ENCODE measurements at places on chromosomes 3 and 15. TPM values are rescaled to one million over a fixed set of nuclear protein-coding genes. Genes with fewer than 3 reads are reported as not detected.

DNA sequence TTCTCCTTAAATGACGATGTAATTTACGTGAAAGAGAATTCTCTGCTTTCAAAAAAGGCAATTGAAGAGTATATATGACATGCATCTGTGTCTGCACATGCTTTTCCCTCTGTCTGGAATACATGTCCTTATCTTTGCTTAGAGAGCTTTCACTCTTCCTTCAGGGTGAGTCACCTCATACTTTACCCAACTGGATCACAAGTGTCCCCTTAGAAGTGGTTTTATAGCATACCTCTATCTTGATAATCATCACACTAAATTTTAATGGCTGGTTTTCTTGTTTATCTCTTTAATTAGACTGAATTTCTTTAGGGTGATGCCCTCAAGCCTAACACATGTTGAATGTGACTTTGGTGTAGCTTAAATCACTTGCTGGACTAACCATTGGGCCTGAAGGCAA lies 178.9 kb downstream of the SV2B start:
- DNase-seq: no peak

GRCh38 chr3:13207578-13207922 lies 134.3 kb upstream of the IQSEC1 start:
- no peak for DNase-seq

DNA sequence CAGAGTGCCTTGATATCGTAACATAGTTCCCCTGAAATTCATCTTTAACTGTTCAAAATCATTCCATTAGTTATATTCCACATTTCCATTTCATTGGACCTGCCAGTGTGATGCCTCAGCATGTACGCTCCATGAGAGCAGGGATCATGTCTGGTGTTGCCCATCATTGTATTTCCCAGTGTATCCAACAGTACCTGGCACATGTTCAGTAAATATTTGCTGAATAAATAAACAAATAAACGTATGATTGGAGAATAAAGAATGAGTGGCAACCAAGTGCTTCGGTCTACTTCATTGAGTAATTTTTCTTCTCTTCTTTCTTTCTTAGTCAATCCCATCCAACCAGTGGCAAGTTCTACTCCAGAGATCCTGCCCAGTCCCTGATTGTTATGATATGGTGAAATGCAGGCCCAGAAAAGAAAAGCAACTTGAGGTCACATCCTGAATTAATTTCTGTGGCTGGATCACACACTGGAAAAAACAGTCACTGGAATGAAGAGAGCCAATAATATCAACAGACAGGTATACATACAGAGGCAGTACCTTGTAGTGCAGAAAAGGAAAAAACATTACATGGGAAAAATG lies 101.2 kb downstream of the PLCH1 start:
- DNase-seq: no peak

The P3H2 gene
- 1.5 TPM for polyA plus RNA-seq

- DNase-seq: no peak
Measured at GRCh38 chr3:137264071-137264820, 306.5 kb downstream of the IL20RB start.

DNA sequence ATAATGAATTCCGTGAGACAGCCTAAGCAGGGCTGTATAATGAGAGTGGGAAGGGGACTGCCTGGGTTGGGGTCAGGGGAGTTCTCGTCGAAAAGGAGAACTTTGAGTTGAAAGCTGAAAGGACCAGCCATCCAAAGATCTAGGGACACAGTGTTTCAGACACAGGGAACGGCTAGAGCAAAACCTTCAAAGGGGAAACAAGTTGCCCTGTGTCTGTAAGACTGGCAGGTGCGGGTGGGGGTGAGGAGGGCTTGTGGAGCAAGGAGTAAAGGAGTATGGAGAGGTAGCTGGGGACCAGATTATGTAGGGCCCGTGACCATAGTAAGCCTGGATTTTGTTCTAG lies 1.3 kb upstream of the SRP14 start:
- DNase-seq: no peak

DNA sequence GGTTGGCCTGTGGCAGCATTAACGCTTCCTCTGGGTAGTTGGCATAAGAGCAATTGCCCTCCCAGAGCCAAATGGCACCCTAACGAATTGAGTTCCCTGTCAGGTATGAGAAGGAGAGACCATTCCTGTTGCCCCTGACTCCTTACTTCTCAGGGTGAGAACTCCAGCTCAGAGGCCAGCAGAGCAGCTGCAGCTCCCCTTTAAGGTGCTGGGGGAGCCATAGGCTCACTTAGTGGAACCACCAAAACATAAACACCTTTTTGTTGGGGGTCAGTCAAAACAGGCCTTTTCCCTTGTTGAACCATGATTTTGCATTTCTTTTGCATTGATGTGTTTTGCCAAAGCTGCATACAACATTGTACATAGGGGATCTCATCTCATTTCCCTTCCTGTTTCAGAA lies 28.1 kb upstream of the LHFPL4 start:
- no peak for DNase-seq

The TMC3 gene
- not detected for polyA plus RNA-seq

The PLA2G4F gene
- polyA plus RNA-seq: 0.23 TPM

DNA sequence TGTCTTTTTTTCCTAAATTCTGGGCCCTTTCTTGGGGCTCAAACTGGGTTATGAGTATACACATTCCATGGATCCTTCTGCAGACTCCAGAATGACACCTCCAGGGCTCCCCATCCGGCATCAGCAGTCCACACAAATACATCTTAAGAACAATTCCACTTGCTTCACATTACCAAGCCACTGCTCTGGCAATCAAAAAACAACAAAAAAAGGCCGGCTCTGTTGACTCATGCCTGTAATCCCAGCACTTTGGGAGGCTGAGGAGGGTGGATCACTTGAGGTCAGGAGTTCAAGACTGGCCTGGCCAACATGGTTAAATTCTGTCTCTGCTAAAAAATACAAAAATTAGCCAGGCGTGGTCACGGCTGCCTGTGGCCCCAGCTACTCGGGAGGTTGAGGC lies 49.9 kb upstream of the LPP start:
- no peak for DNase-seq

DNA sequence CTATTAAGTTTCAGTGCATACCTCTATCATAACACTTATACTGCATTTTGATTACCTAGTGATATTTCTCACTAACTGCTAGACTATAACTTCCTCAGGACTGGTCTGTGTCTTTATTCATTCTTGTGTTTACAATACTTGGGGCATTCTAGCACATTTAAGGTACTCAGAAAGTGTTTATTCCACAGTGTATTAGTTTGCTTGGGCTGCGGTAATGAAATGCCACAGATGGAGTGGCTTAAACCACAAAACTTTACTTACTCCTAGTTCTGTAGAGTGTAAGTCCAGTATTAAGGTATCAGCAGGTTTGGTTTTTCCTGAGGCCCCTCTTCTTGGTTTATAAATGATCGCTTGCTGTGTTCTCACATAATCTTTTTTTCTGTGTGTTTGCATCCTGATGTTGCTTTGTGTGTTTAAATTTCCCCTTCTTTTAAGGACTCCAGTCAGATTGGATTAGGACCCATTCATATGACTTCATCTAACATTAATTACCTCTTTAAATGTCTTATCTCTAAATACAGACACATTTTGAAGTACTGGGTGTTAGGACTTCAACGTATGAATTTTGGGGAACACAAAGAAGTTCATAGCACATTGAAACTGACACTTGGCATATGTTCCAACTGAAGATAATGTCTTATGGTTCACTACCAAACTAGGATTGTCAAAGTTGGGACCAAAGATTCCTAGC lies 23.9 kb downstream of the RNF111 start:
- no peak for DNase-seq

The ST3GAL6 gene
- 16.1 TPM for polyA plus RNA-seq

GRCh38 chr15:44075535-44075934 lies 119.5 kb downstream of the FRMD5 start:
- DNase-seq: no peak
